Stimulated activated CD8-positive, alpha-beta memory T cell treated with anti-CD3 and anti-CD28 coated beads, Interleukin-4, amount 100 ng/mL, for 4 hours (primary cell): ENCODE measurements at places on chromosomes 12 and 14.

GRCh38 chr14:102210421-102211042 lies 70.8 kb downstream of the WDR20 start:
- DNase-seq: no peak

- DNase-seq: no peak
Measured at GRCh38 chr12:58310809-58311622, 369.6 kb downstream of the ATP23 start.

- DNase-seq: no peak
Measured at GRCh38 chr12:126547905-126548304, 1482.7 kb downstream of the AACS start.

DNA sequence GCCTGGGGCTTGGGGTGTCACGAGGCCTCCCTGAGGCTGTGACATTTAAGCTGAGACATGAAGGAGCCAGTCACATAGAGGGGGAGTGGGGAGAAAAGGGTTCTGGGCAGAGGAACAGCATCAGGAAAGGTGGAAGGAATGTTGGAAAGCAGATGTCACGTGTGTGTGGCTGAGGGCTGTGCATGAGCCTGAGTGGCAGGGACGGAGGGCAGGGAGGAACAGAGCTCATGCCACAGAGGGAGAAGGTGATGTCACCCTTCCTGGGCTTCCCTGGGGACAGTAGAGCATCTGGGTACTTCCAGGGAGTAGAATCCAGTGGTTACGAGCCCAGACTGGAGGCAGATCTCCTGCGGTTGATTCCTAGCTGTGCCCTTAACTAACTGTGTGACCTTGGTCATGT lies 32.0 kb upstream of the JDP2 start:
- no peak for DNase-seq

- peak; percentile 7 for DNase-seq
Measured at GRCh38 chr12:67647181-67647798, 1.3 kb upstream of the DYRK2 start.
